ENCODE measurements at places on chromosomes 11 and 22.

DNA sequence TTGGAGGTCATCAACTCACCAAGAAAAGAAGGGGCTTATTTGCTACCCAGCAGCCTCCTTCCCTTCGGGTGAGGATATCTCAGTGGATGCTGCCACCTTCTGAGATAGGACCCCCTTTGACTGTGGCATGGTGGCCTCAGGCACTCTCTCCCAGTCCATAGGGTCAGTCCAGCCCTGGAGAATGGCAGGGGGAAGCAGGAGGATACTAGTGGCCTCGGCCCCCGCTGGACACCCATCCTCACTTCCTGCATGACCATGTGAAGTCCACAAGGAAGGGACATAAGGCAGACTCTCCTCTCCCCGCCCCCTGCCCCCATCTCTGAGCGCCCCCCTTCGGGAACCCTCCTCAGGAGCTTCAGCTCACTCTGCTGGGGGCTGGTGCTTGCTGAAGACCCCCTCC lies 24.4 kb downstream of the TPBGL start:
- DNase-seq = no peak

GRCh38 chr11:133305208-133305956 lies 226.9 kb downstream of the OPCML start:
- no peak for DNase-seq

- DNase-seq = no peak
Observed at GRCh38 chr22:18997925-18998315, 61.8 kb upstream of the PRODH start.

DNA sequence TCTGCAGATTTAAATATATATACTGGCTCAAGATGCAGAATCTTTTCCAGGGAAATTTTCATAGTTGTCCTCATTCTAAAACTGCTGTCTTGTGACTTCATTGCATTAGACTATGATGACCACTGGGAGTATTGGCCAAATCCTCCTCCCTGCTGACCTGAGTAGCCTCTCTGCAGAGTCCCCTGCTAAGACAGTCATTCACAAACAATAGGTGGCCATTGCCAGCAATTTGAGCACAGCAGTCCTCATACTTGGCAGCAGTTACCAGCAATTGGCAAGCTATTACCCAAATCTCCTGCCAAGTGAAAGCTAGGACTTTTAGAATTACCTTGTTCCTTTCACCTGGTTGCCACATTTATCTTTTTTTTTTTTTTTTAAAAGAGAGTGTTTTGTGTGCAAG lies 325.8 kb downstream of the FAT3 start:
- DNase-seq = no peak

DNA sequence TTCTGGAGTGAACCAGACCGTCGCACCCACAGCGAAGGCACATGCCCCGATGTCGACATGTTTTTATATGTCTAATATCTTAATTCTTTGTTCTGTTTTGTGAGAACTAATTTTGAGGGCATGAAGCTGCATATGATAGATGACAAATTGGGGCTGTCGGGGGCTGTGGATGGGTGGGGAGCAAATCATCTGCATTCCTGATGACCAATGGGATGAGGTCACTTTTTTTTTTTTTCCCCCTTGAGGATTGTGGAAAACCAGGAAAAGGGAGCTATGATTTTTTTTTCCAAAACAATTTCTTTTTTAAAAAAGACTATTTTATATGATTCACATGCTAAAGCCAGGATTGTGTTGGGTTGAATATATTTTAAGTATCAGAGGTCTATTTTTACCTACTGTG lies 49.2 kb upstream of the OR4B1 start:
- DNase-seq = no peak

- no peak for DNase-seq
Observed at GRCh38 chr11:12164061-12165014, 53.9 kb downstream of the MICAL2 start.

DNA sequence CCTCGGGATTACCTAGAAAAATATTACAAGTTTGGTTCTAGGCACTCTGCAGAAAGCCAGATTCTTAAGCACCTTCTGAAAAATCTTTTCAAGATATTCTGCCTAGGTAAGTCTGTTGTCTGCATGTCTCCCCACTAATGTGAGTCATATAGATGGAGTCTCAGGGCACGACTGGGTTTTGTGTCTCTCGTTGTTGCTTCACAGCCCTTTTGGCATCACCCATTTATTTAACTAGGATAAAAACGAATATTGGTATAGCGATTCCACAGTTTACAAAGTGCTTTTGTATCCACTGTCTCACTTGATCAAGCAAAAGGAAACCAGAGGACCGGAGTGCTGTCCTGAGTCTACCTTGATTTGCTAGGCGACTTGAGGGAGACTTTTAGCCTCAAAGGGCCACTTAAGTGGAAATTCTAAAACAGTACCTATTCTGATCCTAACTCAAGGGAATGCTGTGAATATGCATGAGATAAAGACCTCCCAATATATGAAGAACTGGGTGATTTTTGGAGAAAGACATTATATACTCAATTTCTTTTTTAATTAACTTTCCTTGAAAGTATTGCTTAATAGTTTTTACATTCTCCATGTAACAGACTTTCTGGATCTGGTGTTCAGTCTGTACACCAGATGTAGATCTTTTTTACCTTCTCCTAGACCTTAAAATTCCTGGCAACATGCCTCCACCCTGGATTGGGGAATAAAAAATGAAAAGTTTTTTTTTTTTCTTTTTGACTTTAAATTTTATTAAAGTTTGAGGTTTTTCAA lies 590 bp downstream of the NNMT start:
- no peak for DNase-seq

GRCh38 chr11:128297091-128297651 lies 290.2 kb downstream of the ETS1 start:
- DNase-seq = no peak

DNA sequence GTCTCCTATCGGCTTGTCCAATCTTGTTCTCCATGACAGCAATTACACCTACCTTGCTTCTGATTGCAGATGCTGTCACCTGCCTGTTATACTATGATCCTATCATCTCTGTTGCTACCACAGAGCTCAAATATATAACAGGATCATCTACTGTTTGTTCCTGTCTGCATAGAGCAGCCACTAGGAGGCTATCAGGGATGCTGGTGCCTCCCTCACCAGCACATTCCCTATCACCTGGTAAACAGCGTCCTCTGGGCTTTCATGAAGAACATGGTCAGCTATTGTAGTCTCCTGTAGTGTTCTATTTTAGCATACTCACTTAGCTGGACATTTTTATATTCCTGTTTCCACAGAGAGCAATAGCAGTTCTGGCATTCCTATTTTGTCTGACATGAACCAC lies 87.8 kb upstream of the FAT3 start:
- DNase-seq = no peak

DNA sequence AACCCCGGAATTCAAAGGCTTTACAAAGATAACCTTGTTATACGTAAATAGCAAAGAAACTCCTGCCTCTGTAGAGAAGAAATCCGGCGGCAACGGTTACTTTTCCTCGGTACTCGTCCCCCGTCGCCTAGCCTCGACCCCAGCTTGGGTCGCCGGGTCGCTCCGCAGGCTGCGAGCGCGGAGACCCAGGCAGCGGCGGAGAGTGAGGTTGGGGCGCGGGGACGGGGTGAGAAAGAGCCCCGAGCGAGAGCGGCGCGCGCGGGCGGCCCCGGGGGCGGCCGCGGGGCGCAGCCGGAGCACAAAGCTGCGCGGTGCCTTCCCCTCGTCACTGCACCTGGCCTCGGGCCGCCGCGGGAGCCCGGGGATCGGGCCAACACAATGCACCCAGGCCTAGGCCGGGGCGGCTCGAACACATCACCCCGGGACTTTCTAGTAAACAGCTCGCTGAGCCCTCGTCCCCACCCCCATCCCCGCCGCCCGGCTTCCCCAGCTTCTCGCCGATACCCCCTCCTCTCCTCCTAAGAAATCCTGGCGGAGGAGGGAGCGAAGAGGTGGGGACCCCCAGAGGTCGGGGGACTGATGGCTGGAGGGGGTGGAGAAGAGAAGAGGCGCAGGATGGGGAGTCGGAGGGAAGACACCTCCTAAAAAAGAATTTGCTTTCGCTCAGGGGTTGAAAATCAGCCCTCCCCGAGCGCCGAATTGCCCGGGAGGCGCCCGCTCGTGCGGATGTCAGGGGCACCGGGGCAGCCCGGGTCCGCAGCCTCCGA lies 845 bp downstream of the MPPED2 start:
- DNase-seq = no peak

DNA sequence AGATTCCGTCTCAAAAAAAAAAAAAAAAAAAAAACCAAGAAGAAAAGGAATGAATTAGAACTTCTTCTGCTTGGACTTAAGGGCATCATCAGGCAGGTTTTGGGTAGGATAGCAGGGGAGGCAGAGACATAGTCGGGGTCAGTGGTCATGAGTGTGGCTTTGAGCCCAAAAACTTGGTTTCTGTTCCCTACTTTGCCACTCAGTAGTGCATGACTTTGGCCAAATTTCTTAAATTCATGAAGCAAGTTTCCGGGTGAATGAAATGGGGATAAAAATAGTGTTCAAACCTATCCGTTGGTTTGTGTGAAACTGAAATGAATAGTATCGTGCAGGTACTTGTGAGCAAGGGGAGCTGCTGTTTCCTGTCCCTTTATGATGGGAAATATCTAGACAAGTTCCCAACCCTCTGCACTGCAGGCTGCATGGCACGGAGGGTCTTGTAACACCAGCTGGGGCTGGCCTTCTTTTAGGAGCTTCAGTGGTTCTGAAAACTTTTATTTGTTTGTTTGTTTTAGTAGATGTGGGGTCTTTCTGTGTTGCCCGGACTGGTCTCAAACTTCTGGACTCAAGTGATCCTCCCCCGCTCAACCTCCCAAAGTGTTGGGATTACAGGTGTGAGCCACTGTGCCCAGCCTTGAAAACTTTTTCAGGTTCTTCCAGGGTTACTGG lies 18.4 kb downstream of the NEAT1 start:
- no peak for DNase-seq

DNA sequence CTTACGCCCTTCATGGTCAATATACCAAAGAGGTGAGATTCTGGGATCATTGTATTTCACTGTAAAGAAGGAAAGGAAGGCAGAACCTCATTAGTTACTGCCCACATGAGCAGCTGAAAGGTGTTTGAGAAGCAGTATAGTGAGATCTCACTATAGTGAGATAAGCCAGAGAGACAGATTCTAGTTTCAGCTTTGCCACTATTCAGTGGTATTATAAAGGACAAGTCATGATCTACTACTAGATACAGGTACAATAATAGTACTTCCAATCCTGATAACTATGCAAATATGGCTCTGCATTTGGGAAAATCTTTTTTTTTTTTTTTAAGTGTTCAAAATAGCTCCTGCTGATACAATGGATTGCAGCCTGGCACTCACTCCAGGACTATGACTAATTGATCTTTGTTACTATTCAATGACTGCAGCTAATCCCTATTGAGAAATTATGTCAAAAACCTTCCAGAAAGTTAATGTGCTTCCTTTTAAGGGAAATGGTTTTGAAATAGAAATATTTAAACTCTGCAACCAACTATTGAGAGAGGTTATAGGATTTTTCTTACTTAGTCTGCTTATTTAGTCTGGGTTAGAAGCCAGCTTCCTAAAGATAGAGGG lies 8.3 kb upstream of the DLAT start:
- no peak for DNase-seq

- DNase-seq = no peak
Observed at GRCh38 chr11:12694183-12694531, 19.9 kb downstream of the TEAD1 start.

- no peak for DNase-seq
Observed at GRCh38 chr11:59900366-59901126, 22.0 kb downstream of the OOSP3 start.

- no peak for DNase-seq
Observed at GRCh38 chr11:41786087-41786486, 326.6 kb upstream of the LRRC4C start.

- DNase-seq = no peak
Observed at GRCh38 chr11:50098186-50098725, 65.6 kb downstream of the OR4C45 start.

- DNase-seq = no peak
Observed at GRCh38 chr11:614623-615503, 887 bp downstream of the IRF7 start.

DNA sequence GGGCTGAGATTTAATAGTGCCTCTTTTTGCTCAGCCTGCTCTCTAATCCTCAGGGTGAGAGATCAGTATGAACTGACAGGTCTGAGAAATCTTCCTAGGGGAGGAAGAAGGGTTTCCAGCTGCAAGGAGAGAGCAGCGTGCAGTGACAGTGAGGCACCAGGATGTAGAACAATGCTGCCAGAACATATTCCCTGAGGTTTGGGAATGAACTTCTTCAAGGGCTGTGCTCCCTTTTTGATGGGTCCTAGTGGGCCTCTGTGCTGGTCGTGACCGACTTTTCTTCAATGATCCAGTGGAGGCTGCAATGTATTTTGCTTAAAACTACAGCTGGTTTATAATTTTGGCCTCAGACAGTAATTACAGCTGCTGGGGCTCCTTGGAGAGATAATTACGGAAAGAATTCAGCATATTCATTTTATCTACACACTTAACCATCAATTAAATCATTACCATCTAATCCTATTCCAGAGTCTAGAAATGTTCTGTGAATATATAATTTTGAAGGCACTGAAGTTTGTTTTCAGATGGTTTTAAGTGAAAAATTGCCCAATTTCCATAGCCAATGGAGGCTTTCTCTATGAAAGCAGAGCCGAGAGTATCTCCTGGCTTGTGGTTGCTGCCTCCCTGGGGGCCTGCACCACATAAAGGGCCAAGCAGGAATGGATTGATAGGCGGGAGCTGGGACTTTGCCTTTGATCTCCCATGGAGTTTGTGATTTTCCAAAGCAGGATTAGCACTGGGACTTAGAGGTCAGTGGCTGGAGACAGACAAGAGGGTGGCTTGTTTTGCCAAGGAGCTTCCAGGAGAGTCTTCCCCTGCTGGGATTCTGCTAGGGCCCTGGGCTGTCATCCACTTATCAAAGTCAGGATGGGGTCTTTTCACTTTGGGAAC lies 41.0 kb upstream of the OLFML1 start:
- DNase-seq = no peak

DNA sequence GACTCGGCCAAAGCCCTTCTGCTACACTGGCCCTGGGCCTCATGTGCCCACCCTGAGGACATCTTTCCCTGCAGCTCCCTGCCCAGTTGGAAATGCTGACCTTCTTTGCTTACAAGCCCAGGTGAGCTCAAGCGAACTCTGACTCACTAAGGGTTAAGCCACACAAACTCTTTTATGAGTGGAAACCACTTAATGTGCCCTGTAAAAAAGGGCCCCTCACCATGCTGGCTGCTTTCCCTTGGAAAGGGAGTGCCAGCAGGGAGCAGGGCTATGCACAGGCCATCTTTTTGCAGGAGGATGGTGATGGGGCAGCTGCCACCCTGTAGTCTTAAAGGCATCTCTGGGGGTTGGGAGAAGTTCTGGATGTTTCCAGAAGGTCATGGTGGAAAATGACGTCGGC lies 18.7 kb downstream of the EHF start:
- no peak for DNase-seq

GRCh38 chr22:30665266-30665665 lies 2.4 kb downstream of the DUSP18 start:
- no peak for DNase-seq

All from activated CD8-positive, alpha-beta memory T cell treated with anti-CD3 and anti-CD28 coated beads for 1 hour (primary cell).